ENCODE measurements at places on chromosomes 2 and 18.

- no peak for DNase-seq
Observed at GRCh38 chr2:25044011-25044410, 2.1 kb downstream of the EFR3B start.

DNA sequence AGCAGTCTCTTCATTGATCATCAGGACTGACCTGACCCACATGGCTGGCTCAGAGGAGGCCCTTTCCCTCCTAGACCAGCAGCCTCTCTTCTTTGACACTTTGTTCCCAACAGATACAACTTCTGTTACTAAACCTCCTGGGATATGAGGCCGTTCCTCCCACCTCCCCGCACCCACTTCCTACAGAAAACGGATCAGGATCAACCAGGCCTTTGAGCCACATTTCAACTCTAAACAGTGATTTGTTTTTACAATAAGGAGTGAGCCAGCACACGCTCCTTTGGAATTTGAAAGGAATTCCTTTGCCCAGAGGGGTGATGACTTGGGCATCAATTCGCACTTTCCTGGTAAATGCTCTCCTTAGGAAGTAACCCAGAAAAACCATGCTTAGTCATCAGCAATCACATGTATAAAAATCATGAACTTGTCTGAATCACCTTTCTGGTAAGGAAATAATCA lies 180.4 kb downstream of the FAM124B start:
- no peak for DNase-seq

DNA sequence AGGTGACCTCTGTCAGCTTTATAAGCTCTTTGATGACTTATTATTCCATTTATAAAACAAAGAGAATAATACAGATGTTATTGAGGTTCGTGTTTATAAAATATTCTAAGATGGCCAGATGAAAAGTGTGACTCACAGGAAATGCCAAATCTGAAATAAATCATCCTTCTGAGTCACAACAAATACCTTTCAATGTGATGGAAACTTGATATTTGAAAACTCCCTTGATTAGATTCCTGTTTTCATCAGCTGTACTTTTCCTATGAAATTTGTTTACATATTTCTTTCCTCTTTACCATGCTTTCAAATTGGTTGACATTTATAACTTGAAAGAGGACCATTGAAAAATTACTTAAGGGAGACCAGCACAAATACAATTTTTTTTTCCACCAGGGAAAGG lies 30.6 kb upstream of the PPP1R1C start:
- DNase-seq: no peak

GRCh38 chr18:7255643-7256042 lies 24.8 kb downstream of the LRRC30 start:
- no peak for DNase-seq

DNA sequence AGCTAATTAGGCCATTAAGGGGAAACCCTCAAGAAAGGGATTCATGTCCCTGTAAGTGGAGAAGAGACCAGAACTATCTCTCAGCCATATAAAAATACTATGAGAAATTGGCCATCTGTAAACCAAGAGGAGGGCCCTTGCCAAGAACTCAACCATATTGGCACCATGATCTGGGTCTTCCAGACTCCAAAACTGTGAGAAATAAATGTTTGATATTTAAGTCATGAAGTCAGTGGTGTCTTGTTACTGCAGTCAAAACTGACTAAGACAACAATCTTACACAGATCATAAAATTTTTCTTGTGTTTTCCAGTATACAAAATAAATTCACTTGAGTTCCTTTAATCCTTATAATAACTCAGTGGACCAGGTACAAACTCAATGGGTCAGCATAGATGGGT lies 589.8 kb upstream of the CDH2 start:
- DNase-seq: no peak

- DNase-seq: no peak
Observed at GRCh38 chr18:46893360-46893759, 23.9 kb downstream of the PIAS2 start.

- no peak for DNase-seq
Observed at GRCh38 chr2:240402566-240403272, 32.7 kb upstream of the GPC1 start.

Data from germinal center (tissue), 1 donor.